ENCODE measurements at places on chromosomes 16 and 17.

- peak; percentile 2 for DNase-seq
These were observed 568.3 kb upstream of the ZFHX3 start for GRCh38 chr16:73616166-73616753.

DNA sequence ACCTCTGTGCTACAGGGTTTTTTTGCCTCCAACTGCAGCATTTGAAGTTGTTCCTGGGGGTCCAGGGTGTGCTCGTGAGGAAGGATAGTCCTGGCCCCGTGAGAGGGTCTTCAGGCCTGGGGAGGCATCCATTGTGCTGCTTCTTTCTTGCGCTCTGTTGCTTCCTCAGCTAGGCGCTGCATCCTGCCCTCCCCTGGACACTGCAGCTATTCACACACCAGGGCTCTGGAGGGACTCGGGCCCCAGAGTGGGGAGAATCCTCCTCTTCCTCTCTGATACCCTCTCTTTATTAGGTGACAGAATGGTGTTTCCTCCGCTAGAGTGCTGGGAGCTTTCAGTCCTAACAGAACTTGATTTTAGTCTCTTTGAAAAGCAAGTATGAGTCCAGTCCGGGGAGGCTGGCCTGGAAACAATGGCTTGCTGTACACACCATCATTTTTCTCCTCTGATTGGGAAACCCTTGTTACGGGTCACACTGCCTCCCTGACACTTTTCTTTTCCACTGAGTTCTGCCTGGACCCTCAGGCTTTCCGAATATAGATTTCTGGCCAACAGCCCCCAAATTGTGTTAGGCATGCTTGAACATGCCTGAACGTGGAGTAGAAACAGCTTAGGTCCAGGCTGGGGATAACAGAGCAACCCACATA, 81.4 kb upstream of the ELAC2 start:
- DNase-seq, result no peak

DNA sequence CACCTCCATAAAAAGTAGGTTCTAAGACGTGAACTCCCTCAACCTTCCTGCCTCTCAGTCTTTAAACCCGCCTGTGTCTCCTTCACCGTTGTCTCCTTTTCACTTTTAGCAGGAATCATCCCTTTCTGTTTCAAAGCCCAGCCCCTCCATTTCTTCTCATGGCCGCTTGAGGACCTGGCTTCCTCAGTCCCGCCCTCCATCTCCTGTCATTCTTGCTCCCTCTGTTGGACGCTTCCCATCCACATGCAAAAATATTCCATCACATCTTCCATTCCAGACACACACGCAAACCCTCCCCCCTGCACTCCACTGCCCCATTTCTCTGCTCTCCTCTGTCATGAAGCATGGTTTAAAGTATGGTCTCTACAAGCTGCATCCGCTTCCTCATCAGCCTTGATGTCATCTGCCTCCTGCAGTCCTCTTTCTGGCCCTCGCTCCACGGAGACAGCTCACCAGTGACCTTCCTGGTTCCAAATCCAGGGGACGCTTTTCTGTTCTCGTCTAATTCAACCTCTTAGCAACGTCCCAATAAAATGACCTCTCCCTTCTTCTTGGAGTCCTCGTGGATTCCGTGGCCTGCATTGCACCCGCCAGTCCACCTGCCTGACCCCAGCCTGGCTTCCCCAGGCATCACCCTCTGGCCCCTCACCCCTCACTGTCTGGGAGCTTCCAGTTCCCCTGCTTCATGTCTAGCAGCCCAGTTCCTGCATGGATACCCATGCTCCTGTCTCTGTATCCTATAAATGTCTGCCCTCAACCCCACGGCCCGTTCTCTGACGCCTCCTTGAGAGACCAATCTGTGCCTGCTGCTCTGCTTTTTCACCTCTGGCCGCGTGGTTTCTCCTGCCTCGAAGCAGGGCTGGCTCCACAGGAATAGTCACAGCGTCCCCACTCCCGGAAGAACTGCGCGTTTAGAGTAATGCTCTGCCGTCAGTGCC, 26.2 kb downstream of the ANKRD40 start:
- DNase-seq, result peak; percentile 88

DNA sequence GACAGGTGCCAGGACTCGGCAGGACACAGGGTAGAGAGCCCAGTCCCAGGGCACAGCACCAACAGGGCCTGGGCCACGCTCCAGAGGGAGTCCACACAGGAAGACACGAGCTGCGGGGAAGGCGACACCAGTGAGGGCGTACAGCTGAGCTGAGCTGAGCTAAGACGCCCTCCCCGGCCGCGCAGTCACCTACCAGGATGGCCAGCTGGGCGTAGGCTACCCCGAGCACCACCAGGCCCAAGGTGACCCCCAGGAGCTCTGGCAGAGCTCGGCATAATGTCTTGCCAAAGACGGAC, 42.6 kb downstream of the TSC2 start:
- no peak for DNase-seq

DNA sequence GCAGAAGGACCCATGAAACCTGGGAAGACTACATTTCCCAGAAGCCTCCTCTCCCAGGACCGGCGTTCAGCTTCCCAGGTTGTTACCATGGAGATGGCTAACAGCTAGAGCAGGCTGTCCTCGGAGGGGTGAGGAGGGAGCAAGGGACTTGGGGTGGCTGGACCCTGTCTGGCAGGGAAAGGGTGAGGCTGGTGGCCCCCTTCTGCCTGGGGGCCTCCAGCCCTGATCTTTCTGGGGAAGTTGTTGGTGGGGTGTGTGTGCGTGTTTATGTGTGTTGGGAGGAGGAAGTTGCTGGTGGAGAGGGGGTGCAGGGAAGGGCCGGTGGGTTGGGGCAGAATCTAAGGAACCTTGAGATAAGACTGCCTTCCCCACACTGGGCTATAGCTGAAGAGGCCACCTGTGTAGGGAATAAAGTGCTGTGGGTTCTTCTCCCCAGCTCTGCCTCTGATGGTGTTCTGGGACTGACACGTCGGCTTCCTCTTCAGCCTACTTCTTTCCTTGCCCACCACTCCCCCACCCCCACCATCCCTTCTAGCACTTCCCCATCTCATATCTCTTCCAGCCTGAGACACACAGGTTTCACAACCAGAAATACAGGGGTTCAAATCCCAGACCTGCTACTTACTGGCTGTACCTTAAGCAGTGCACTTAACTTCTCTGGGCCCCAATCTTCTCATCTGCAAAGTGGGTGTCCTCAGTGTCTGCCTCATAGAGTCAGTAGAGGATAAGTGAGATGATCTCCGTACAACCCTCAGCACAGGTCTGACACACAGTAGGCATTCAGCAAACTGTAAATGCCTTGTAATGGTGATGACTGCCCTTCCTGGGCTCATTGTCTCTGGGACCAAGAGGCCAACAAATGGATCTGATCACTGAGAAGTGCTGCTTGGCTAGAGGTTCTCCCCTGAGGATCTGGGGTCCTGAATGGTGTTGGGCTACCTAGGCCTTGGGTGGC, at the start of gene DRC7:
TSS of gene DRC7 (plus strand) at position 82 of the 955 bp plus-strand sequence. CDS start 3,144 bp downstream, outside the sequence.
- peak; percentile 67 for DNase-seq

DNA sequence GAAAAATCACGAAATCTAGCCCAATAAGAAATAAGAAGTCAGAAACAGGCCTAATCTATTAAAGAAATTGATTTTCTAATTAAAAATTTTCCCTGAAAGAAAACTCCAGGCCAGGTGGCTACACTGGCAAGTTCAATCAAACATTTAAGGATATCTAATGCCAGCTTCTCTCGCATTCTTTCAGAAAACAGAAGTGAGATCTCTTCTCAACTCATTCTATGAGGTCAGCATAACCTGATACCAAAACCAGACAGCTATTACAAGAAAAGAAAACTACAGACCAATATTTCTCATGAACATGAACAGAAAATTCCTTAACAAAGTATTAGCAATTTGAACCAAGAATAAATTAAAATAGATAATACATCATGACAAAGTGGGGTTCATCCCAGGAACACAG, 52.4 kb downstream of the AXIN2 start:
- DNase-seq, result no peak

- DNase-seq, result no peak
These were observed 130.1 kb upstream of the ADAMTS18 start for GRCh38 chr16:77564791-77565390.

DNA sequence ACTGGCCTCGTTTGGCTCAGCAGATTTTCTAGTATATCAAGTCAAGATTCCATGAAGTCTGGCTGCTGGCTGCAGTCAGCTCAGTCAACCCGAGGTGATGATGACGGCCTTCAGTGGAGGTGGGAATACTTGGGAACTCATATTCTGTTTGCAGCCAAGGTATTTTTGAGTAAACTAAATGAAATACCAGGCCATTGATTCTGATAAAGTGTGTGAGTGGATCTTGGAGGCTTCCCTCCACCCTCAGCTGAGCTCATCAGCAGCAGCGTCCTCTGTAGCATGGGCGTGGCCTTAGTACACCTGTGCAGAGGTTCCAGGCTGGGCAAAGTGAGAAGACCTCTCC, 22.0 kb upstream of the TACO1 start:
- no peak for DNase-seq

GRCh38 chr17:32152130-32152529, 9.8 kb downstream of the RHOT1 start:
- no peak for DNase-seq

DNA sequence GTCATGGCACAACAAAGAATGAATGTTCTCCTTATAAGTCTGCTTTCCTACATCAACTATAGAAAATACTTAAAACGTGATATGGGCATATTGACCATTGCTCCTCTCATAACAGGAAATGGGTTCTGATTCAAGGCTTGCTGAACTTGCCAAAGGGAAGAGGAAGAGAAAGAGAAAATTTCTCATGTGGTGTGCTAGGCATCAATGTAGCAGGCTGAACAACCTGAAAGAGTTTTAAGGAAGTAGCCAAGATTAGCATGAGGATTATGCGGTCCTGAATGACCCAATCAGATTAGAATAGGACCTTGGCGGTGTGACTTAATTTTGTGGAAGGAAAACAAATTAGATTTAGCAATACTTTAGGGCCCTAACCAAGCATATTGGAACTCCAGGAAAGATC, 617.7 kb upstream of the CDH11 start:
- DNase-seq, result no peak

- DNase-seq, result no peak
These were observed 97.1 kb upstream of the MYOCD start for GRCh38 chr17:12568358-12569251.

DNA sequence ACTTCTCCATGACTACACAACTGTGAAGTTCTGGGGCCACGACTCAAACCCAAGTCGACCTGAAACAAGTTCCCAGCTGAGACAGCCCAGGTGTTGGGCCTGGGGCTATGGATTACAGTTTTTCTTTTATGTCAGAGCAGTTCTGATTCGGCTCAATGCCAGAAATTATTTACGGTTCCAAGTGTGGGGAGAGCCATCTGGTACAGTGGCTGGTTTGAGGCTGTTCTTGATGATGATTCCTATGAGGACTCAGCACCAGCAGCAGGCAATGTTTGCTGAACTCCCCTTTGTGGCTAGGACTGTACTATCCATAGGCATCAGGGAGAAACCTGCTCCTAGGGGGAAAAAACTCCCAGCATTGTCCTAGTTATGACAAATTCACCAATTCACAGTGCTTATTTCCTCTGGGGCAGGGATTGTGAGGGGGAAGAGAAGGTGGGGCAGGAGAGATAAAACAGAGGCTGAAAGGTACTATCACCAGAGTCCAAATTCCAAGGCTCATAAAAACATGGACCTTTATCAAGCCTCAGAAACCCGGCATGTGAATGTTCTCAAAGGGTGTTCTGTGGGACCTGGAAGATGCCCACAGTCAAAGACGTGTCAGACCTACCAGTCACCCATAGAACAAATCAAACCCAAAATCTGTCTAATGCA, 18.2 kb upstream of the CMTM4 start:
- DNase-seq, result no peak

- no peak for DNase-seq
These were observed at the start of gene ZNF750 for GRCh38 chr17:82839617-82840292. TSS of gene ZNF750 (minus strand) at chr17:82840022. CDS start at chr17:82832454, 7,568 bp downstream.

- no peak for DNase-seq
These were observed 7.4 kb upstream of the FN3KRP start for GRCh38 chr17:82709024-82709675.

- no peak for DNase-seq
These were observed 163.2 kb downstream of the PPM1E start for GRCh38 chr17:58918884-58919283.

- DNase-seq, result no peak
These were observed 21.6 kb downstream of the EMC8 start for GRCh38 chr16:85777583-85778310.

GRCh38 chr16:55559233-55559632, 7.3 kb upstream of the CAPNS2 start:
- no peak for DNase-seq

- DNase-seq, result no peak
These were observed 356.5 kb upstream of the CDH8 start for GRCh38 chr16:62392698-62393097.

GRCh38 chr17:18121144-18121910, 12.8 kb downstream of the MYO15A start:
- DNase-seq, result no peak

DNA sequence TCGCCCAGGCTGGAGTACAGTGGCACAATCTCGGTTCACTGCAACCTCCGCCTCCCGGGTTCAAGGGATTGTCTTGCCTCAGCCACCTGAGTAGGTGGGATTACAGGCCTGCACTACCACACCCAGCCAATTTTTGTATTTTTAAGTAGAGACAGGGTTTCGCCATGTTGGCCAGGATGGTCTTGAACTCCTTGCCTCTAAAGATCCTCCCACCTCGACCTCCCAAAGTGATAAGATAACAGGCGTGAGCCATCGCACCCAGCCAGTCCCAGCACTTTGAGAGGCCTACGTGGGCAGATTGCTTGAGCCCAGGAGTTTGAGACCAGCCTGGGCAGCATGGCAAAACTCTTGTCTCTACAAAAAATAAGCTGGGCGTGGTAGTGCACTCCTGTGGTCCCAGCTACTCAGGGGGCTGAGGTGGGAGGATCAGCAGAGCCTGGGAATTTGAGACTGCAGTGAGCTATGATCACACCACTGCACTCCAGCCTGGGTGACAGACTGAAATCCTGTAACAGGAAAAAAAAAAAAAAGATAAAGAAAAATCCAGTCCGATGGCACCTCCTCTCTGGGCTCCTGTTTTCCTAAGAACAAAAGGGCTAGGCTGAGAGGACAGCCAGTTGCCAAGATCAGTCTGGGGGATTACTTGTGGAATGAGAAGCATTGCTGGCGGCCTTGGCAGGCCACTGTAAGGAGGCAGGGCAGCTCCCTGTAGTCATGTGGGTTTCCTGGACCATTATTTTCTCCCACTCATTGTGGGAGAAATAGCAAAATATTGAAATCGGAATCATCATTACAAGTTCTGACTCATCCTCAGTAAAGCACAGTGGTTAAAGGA, 3.0 kb upstream of the PIPOX start:
- no peak for DNase-seq

- no peak for DNase-seq
These were observed 2.6 kb upstream of the TSPOAP1 start for GRCh38 chr17:58330997-58331814.

DNA sequence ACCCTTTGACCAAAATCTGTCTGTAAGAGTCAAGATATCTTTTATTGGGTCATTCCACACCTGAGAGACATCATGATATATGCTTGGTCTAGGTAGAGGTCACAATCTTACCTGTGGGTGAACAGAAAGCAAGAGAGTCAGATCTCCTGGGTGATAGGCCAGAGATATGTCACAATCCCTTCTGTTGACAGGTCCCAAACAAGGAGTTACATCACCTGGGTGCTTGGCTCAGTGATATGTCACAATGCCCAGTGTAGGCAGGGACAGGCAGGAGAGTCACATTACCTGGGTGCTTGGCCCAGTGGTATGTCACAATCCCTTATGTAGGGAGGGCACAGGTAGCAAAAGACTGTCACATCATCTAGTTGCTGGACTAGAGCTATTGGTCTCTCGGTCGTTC, 1991.2 kb downstream of the TP53TG3F start:
- DNase-seq, result no peak

All from SK-MEL-5 (cell line).